ENCODE measurements at places on chromosomes 4 and X. TPM values are rescaled to one million over a fixed set of nuclear protein-coding genes. Genes with fewer than 3 reads are reported as not detected.
A peak's percentile ranks its signal among the peaks of the same experiment; 100 is the strongest.

TRIM61 gene
- total RNA-seq: 3.7 TPM

DNA sequence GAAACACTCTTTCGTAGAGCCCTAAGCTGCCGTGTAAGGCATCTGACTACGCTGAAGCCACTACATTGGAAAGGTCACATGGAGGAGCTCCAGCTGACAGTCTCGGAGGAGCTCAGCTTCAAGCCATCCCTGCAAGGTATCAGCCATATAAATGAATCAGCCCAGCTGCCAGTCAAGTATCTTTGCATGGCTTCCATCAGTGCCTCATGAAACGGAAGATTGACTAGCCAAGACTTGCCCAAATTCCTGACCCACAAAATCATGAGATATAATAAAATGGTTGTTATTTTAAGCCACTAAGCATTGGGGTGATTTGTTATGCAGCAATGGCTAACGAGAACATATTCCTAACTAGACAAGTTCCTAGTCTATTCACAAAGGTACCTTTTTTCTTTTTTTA lies 104.1 kb upstream of the SCOC start:
- no peak for DNase-seq

GRCh38 chr4:130753926-130754325 lies 1658.0 kb downstream of the C4orf33 start:
- DNase-seq: no peak

DNA sequence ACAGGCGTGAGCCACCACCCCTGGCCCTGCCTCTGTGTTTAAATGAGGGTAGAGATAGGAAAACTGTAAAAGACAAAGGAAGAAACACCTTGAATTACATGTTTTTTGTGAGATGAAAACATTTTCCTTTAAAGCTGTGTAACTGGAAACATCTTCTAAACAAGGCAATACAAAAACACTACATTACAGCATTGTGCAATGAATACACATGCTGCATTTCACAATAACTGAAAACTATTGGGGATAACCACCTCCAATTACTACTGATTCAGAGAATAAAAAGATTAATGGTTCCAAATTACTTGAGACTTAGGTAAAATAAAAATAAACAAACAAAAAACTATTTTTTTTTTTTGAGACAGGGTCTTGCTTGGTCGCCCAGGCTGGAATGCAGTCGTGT lies 7.6 kb upstream of the OGT start:
- no peak for DNase-seq

- DNase-seq: no peak
Observed at GRCh38 chr4:176755001-176755400, 37.7 kb downstream of the VEGFC start.

DNA sequence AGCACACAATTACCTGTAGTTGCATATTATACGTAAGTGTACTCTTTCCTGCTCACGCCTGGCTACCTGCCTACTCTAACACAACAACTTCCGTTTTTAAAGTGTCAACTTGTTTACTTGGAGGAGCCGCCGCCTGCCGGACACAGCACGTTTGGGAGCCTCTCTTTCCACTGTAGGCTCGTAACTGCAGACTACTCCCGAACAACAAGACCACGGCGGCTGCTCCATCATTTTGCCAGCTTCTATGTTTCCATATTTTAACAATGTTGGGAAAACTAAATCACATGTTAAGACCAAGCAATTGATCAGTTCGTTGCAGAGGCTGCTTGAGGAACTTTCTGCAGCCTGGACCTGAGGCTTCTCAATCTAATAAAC lies 841 bp downstream of the MTNR1A start:
- DNase-seq: no peak

GRCh38 chr4:102726068-102726467 lies 34.7 kb downstream of the MANBA start:
- DNase-seq: no peak

- DNase-seq: no peak
Observed at GRCh38 chrX:31934842-31935370, 863.1 kb upstream of the FTHL17 start.

DNA sequence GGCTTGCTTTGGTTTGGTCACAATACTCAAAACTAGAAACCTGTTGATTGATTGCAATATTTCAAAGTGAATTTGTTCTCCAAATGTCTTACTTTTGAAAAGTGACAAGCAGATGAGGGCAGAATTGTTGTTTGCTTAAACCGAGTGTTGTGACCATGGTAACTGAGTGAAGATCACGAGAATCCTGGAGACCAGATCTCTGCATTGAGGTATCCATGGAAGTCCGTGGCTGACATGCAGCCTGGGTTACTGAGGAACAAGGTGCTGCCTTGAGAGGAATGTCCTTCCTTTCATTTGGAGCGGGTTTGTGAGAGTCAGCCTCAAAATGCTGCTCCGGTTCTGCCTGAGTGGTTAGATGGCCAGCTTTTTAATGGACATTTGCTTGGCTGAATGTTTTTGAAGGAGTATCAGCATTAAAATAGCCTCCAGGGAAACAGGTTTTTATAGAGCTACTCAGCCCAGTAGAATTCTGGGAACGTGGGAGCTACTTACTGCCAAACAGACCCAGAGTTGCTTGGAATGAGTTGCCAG lies 31.3 kb downstream of the NYX start:
- no peak for DNase-seq

- DNase-seq: no peak
Observed at GRCh38 chr4:87497578-87497977, 31.6 kb downstream of the SPARCL1 start.

- no peak for DNase-seq
Observed at GRCh38 chrX:45860450-45860849, 659.8 kb upstream of the DIPK2B start.

GRCh38 chr4:75545526-75545925 lies 10.3 kb upstream of the ODAPH start:
- no peak for DNase-seq

GRCh38 chrX:112784692-112785091 lies 55.9 kb downstream of the AMOT start:
- DNase-seq: no peak

GRCh38 chrX:20028588-20028987 lies 37.7 kb upstream of the BCLAF3 start:
- DNase-seq: no peak

C4orf46 gene
- 18.8 TPM for total RNA-seq

DNA sequence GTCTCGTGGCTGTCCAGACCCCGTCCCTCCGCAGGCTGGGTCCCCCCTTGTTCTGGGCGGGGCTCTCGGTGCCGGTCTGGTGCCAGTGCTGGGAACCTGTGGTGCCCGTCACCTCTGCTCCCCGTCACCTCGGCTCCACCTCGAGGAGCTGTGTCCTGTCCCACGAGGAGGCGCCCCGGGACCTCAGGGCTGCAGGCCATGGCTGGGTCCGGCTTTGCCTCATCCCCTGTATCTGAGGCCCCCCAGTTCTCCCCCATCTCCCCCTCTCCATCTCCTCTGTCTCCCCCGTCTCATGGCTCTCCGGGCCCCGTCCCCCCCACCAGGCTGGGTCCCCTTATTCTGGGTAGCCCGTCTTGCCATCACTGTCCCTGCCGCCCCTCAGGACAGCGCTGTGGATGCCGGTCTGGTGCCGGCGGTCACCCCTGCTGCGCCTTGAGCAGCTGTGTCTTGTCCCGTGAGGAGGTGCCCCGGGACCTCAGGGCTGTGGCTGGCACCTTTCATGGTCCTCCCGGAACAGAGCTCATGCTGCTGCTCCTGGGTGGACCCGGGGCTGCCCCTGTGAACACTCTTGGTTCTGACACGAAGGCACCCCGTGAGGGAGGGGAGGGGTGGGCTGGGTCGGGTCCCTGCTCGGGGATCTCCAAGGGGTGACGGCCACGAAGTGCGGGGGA lies 13.4 kb upstream of the GTPBP6 start:
- no peak for DNase-seq

DNA sequence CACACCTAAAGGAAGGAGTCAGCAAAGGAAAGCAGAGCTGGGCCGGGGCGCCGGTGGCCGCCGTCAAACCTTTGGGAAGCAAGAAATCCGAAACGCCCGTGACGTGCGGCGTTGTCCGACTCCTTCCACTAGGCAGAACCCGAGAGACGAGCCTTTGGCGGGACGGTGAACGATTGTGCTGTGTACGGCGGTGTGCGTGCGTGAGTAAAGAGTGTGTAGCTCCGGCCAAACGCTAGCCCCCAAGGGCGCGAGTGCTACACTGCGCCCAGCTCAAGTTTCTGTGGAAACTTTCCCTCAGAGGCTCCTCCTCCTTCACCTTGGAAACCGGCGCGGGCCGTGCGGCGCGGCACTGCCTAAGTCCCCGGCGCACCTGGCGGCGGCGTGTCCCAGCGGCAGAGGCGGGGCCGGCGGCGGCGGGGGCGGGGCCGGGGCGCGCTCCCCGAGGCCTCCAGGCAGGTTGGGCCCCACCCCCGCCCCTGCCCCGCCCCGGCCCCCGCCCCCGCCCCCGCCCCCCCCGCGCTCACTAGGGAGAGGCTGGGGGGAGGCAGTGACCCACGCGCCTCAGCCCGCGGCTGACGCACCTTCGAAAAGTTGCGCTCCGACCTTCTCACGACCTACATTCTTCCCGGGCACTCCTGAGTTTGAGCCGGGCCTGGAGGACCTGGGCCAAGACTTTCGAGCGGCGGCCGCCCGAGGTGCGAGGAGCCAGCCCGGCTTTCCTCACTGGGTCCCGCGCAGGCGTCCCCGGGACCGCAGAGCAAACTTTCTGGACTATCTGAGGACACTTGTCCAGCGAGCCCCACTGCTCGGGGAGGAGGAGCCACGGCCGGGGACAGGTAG lies at the start of gene FHIP1A:
Gene FHIP1A (plus strand): TSS at position 547 of the 840 bp plus-strand sequence. CDS start 157,084 bp downstream, outside the sequence.
- peak; percentile 92 for DNase-seq

RNF113A gene
- 25.2 TPM for total RNA-seq

Measured in activated CD4-positive, alpha-beta T cell treated with anti-CD3 and anti-CD28 coated beads, Interleukin-2, amount 10 ng/mL, durations not matched to agents 24 days and 14 days (primary cell).